ENCODE measurements at places on chromosomes 5 and 9. TPM values are rescaled to one million over a fixed set of nuclear protein-coding genes. Genes with fewer than 3 reads are reported as not detected.
A peak's percentile ranks its signal among the peaks of the same experiment; 100 is the strongest.

DNA sequence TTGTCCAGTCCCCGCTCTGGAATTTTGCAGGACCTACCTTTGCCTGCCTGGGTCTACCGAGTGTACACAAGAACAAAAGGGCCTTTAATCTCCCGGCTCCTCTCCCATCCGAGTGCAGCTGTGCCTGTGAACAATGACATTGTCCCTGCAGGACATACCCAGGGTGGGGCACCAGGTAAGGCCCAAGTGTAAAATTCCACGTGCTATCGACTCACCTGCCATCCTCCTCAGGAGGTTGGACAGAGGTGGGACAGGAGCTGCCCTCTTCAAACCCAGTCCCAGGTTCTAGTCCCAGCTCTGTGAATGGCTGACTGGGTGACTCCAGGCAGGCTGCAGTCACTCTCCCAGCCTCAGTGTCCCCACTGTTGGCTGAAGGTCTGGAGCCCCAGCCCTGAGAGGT is 159.6 kb upstream of the ALDH1B1 start:
- no peaks in the 10 kb centered on the region for H3K36me3 ChIP-seq
- no peaks in the 10 kb centered on the region for H3K4me1 ChIP-seq
- no peak overlapping the region for H3K27ac ChIP-seq

GRCh38 chr9:36738318-36738976 is 165.8 kb downstream of the MELK start:
- no peaks in the 10 kb centered on the region for H3K36me3 ChIP-seq
- H3K4me3 ChIP-seq, result no peak overlapping the region
- no peak for DNase-seq

Gene RLN1
- total RNA-seq, result 0.79 TPM

Gene AFF4
- total RNA-seq, result 75.2 TPM

DNA sequence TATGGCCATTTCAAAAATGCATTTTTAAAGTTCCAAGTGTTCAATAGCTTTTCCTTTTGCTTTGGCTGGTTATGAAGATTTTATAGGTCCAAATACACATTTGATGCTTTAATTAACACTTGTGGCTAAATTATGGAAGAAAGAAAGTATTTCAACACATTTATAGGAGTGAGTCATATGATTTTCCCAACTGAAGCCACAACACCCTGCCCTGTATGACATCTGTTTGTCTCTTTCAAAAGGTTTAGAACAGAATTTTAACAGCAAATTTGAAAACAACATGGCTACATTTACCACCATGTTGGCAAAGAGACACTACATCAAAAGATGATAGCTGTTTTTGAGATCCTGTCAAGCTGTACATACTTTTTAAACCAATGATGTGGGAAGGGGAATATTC is 99.4 kb downstream of the TMEM174 start:
- H3K27me3 ChIP-seq, result peaks cover 58% of the 10 kb centered on the region
- H3K36me3 ChIP-seq, result no peaks in the 10 kb centered on the region
- H3K4me1 ChIP-seq, result no peaks in the 10 kb centered on the region
- no peak for DNase-seq
- H3K4me3 ChIP-seq, result no peak overlapping the region
- H3K27ac ChIP-seq, result no peak overlapping the region

Gene TLX3
- not detected for total RNA-seq

- no peak overlapping the region for H3K27ac ChIP-seq
- no peak overlapping the region for H3K4me3 ChIP-seq
- H3K36me3 ChIP-seq, result no peaks in the 10 kb centered on the region
Observed at GRCh38 chr5:36648426-36648825, 42.0 kb downstream of the SLC1A3 start.

DNA sequence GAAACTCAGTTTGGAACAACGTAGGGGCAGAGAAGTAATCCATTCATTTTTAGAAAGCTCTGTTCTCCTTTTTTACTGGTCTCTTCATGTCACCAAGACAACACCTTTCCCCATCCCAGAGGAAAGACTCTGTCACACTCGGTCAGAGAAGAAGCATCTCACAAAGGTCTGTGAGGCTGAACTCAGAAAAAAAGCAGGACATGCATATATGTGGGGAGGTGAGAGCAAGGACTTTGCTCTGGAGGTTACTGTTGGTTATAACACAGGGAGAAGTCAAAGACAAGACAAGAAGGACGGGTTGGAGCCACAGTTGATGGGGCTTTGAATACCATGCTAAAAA is 19.2 kb upstream of the MTMR12 start:
- H3K27ac ChIP-seq, result no peak overlapping the region
- H3K27me3 ChIP-seq, result no peaks in the 10 kb centered on the region
- no peaks in the 10 kb centered on the region for H3K36me3 ChIP-seq
- no peak for DNase-seq

GRCh38 chr5:74810915-74811314 is 43.9 kb downstream of the NSA2 start:
- H3K36me3 ChIP-seq, result no peaks in the 10 kb centered on the region
- no peaks in the 10 kb centered on the region for H3K27me3 ChIP-seq
- H3K4me1 ChIP-seq, result no peaks in the 10 kb centered on the region
- no peak for DNase-seq

- H3K27me3 ChIP-seq, result no peaks in the 10 kb centered on the region
- H3K36me3 ChIP-seq, result peaks cover 61% of the 10 kb centered on the region
- no peak for DNase-seq
- H3K4me3 ChIP-seq, result no peak overlapping the region
- H3K27ac ChIP-seq, result no peak overlapping the region
- peaks cover 16% of the 10 kb centered on the region for H3K4me1 ChIP-seq
Observed at GRCh38 chr5:55966284-55966683, 28.5 kb downstream of the IL6ST start.

- H3K4me3 ChIP-seq, result no peak overlapping the region
- peaks cover 5% of the 10 kb centered on the region for H3K4me1 ChIP-seq
- no peaks in the 10 kb centered on the region for H3K36me3 ChIP-seq
- no peak overlapping the region for H3K27ac ChIP-seq
Observed at GRCh38 chr9:113963017-113963620, 87.0 kb downstream of the ZNF618 start.

DNA sequence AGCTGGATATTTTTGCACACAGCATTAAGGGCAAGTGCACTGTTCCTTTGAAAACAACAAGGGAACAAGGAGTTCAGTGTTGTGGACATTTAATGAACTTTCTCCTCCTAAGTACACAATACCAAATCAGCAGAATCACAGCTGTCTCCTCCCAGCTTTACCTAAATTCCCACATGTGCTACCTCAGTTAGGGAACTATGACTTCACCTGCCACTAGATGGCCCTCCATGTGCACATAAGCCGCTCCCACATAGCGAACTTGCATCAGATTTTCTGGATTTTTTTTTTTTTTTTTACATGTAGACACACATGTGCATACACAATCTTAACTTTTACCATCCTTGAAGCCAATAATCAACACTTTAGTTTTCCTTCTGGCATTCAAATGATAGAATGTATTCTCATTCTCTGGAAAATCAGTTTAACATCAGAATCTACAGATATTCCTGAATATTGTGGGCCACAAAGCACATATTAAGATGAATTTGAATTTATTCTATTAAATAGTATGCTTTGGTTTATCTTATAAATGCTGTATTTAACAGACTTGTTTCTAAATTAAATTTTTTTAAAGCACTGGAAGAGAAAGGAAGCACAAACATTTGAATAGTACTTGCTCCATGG is 123.6 kb downstream of the PALM2AKAP2 start:
- no peak overlapping the region for H3K4me3 ChIP-seq
- no peak overlapping the region for H3K27ac ChIP-seq
- DNase-seq, result no peak
- H3K36me3 ChIP-seq, result no peaks in the 10 kb centered on the region
- H3K27me3 ChIP-seq, result no peaks in the 10 kb centered on the region

DNA sequence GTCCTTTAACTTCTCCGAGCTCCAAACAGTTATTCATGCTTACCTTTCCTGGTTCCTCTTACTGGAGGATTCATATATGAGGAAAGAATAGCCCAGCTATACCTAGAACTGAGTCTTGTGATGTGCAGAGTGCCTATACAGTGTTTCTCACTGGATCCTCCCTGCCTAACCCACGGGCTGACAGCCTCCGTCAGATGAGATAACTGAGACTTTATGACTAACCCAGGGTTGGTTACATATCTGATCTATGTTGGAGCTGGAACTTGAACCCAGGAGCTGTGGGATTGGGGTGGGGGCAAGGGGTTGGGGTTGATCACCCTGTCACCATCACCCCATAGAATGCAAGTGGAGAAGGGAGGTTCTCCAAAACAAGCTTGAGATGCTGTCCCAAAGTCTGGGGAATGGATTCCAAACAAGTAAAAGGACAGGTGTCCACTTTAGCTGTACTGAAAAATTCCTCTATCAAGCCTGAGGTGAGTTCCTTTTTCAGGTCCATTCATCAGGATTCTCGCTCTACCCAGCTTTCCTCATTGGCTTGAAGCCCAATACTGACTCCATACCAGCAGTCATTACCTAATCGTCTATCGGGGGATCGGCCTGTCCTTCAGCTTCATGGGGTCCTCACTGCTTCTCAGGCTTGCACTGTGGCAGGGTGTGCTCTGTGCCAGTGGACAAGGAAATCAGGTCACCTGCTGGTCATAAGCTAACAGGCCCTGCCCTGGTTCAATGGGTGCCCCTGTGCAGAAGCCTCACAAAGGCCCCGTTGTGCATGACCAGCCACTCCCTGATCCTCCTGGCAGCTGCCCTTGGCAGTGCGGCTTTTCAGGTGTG is 100.6 kb downstream of the ARHGAP26 start:
- no peak overlapping the region for H3K4me3 ChIP-seq
- DNase-seq, result no peak
- H3K36me3 ChIP-seq, result no peaks in the 10 kb centered on the region
- H3K27ac ChIP-seq, result no peak overlapping the region
- H3K27me3 ChIP-seq, result no peaks in the 10 kb centered on the region
- peaks cover 65% of the 10 kb centered on the region for H3K4me1 ChIP-seq

Gene FOXD4
- 0.64 TPM for total RNA-seq

DNA sequence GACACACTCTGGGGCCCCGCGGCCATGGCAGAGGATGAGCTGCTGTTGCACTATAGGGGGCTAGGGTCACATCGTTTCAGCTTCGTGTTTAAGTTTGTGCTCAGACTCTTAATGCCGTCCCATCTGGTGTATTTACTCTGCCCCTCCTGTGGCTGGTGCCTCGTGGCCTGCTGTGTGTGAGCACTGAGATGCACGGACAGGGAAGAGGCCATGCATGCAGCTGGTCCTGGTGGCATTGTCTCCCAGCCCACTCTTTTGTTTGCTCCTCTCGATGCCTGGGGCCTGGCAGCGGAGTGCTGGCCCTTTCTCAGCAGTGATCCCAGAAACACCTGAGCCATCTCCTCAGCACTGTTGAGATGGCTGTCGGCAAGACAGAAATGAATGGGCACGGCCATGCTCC is 30.0 kb upstream of the PHF2 start:
- no peaks in the 10 kb centered on the region for H3K27me3 ChIP-seq
- no peak for DNase-seq
- peaks cover 3% of the 10 kb centered on the region for H3K36me3 ChIP-seq
- H3K4me1 ChIP-seq, result no peaks in the 10 kb centered on the region

DNA sequence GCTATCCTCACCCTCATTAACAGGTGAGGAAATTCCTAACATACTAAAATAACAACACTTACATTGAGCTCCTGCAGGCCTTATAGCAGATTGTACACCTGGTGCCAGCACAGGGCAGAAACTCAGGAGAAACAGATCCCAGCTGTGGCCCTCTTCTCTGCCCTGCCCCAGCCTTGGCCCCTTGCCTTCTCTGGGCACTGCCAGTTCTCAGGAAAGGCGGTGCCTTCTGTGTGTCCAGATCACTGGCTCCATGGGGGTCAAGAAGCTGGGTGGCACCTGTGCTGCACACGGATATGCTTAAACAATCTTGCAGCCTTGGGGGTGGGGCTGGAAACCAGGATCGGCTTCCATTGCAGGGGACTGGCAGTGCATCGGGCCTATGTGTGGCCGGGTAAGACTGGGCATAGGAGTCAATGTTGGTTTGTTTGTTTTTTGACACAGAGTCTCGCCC is 19.3 kb downstream of the KYAT1 start:
- H3K27me3 ChIP-seq, result no peaks in the 10 kb centered on the region
- H3K4me3 ChIP-seq, result no peak overlapping the region
- H3K27ac ChIP-seq, result no peak overlapping the region
- DNase-seq, result peak; percentile 76
- peaks cover 16% of the 10 kb centered on the region for H3K4me1 ChIP-seq

Gene SAP30L
- 31.1 TPM for total RNA-seq

Gene AGXT2
- total RNA-seq, result not detected

DNA sequence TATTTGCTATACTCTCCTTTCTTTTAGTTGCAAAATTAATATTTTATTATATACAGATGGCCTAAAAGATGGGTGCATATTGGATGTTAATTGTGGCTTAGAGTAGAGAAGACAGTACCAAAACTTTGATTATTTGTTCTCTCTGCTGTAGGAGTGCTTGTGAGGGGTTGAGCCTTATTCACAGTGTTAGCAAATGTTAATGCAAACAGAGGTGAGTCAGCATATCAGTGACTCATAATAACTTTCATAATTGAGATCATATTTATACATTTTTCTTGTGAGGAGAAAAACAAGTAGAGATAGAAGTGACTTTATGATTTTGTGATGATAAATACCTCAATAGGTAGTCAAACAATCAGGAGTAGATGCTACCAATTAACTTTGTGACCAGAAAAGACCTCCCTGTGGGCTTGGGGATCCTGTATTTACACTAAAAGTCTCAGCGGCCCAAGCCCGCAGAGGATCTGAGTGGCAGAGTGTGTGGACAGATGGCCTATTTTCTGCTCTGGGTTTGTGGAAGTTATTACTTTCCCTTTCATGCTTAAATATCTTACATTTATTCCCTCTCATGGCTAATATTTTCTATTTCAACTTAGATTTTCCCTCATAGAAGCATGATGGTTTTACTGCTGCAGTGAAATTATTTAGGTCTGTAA is 226.5 kb downstream of the TAF11L14 start:
- no peak overlapping the region for H3K27ac ChIP-seq
- DNase-seq, result no peak
- H3K4me1 ChIP-seq, result no peaks in the 10 kb centered on the region
- no peak overlapping the region for H3K4me3 ChIP-seq

Gene EIF4E1B
- not detected for total RNA-seq

Gene MORN5
- total RNA-seq, result not detected

GRCh38 chr9:75197561-75197960 is 109.2 kb downstream of the OSTF1 start:
- H3K4me1 ChIP-seq, result no peaks in the 10 kb centered on the region
- H3K27me3 ChIP-seq, result no peaks in the 10 kb centered on the region
- no peak overlapping the region for H3K27ac ChIP-seq
- no peak overlapping the region for H3K4me3 ChIP-seq
- no peak for DNase-seq
- no peaks in the 10 kb centered on the region for H3K36me3 ChIP-seq

Gene HINT2
- total RNA-seq, result 45.3 TPM

DNA sequence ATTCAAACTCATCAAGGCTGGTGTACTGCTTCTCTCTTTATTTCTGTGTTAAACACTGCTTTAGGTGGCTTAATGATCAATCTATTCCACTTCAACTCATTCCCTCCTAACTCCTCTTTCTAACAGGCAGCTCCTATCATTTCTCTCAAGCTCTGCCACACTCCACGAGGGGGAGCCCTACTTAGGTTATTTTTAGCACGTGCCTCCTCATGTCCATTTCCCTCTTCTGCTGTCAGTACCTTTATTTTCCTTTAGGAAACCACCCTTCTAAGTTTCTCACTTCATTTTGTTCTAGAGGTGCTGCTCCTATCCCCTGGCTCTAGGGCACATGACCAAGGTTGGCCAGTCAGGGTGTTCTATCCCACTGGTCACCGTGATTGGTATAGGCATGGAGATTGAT is 6.7 kb upstream of the BRINP1 start:
- no peak for DNase-seq
- H3K4me1 ChIP-seq, result no peaks in the 10 kb centered on the region
- no peak overlapping the region for H3K4me3 ChIP-seq
- no peak overlapping the region for H3K27ac ChIP-seq
- peaks cover 17% of the 10 kb centered on the region for H3K27me3 ChIP-seq
- H3K36me3 ChIP-seq, result no peaks in the 10 kb centered on the region

Measured in left lung (tissue), 14 donors.